NCI-H345 (cell line): ENCODE measurements at places on chromosomes 7 and 10.

DNA sequence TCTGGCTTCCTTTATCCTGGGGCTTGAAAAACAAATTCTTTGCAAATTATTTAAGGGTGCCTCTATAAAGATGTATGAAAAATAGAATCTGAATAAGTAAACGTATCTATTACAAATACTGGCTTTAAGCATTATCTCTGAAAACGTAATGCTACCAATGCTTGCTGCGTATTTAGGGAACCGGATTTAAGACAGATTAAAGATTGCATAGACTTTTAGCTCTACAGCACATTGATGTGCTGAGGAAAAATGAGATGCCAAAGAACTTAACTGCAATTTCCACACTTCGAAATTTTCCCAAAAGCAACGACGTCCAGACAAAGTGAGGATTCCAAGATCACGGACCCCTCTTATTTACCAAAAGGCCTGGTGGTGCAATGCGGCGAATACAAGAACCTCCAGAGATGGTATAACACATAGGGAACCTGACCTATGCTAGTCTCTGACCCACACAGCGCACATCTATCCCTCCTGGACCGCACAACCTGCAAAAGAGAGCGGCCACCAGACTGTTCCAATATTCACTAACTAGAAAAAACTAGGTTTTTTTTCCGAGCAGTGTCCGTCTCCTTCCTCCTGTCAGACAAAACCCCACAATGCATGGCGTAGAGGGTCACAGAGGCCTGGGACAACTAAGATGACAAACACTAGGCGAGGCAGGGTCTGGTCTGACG, 34.3 kb upstream of the PHF14 start:
- no peak for DNase-seq

- DNase-seq, result no peak
Observed at GRCh38 chr10:93073539-93074146, at the start of gene CYP26A1. TSS of gene CYP26A1 (plus strand) at chr10:93073893. CDS start at chr10:93073935, 42 bp downstream.

DNA sequence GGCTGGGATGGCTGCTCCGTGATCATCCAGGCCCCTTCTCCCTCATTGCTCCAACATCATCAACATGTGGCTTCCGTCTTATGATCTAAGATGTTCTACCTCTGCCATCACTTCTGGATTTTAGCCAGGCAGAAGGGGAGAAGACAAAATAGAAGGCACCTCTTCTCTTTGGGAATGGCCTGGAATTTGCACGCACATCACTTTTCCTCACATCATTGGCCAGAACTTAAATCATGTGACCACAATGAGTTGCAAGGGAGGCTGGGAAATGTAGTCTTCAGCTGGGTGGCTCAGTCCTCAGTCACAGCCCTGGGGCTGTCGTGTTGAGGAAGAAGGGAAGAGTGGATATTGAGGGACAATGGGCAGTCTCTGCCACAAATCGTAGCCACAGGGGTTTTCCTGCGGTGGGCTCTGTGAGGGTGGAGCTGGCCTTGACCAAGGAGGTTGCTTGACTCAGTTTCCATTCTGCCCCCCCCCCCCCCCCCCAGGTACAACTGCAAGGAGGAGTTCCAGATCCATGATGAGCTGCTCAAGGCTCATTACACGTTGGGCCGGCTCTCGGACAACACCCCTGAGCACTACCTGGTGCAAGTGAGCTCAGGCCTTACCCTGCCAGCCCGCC, 50.3 kb downstream of the PALD1 start:
- DNase-seq, result no peak

GRCh38 chr7:128120976-128121490, 89.8 kb upstream of the LRRC4 start:
- no peak for DNase-seq

GRCh38 chr7:137747359-137748031, 99.3 kb downstream of the DGKI start:
- no peak for DNase-seq

DNA sequence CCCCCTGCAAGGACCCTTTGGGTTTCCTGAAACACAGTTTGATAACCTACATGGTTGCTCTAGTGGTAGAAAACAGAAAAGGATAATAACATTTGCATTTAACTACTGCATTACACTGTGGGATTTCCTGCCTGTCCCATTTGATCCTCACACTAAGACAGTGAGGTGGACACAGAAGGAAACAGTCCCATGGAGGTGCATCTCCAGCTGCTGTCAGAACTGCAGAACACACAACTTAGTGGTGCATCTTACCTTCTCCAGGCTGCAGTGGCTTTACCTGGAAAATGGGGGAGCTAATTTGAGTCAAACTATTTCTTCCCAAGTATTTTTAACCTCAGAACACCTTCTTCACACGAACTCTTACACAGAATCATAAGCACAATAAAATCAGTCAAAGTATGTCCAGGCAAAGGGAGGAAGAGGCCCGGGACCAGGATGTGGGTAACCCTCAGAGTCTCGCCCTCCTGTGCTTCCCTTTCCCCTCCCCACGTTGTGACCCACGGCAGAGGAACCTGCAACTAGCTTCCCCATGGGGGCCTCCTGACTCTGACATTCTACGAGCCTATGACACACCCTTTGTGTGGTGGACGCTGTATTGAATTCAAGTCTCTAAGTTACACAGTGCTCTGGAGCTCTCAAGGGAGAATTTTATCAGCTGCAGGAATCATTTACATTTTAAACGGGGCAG, 33.7 kb downstream of the SCRN1 start:
- DNase-seq, result no peak

GRCh38 chr7:148733496-148733895, 34.8 kb downstream of the CUL1 start:
- DNase-seq, result no peak

- DNase-seq, result no peak
Observed at GRCh38 chr7:41930538-41931262, 227.8 kb upstream of the INHBA start.

DNA sequence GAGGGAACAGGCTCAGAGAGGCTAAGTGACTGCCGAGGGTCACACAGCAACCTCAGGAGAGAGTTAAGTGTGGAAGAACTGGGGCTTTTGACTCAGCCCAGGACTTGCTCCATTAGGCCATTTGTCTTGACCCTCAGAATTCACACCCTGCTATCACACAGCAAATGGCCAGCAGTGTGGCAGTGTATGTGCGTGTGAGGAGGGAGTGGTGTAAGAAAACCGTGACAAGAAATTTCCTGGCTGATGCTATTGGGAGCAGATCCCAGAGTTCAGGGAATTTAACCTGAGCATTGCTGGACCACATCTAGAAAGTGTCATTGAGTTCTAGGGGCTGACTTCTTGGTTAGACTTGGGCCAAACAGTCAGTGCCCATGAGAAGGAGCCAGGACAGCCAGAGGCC, 18.4 kb downstream of the VWA2 start:
- no peak for DNase-seq

DNA sequence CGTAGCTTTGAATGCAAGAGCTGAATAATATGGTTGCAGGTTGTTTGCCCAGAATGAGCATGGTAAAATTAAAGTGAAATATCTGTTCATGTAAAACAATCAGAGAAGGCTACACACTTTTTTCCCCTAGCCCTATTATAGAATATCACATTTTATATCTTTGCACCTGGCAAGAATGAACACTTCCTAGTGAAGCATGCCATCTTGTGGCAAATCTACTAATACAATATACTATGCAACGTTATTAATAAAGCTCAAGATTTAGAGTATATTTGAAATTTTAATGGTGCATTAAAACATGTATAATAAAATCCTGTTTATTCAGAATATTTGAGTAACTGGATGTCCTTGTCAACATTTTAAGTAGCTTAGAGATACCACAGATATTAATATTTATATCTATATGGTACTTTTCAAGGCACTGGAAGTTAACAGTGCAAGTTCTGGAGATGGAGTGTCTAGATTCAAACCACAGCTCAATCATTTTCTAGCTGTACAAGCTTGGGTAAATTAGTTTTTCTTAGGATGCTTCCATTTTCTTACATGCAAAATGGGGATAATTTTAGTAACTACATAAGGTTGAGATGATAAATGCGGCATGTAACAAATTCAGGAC, 643.1 kb upstream of the SEMA3D start:
- DNase-seq, result no peak
